Transverse colon (tissue), 4 donors: ENCODE measurements at places on chromosomes 2 and 18. TPM values are rescaled to one million over a fixed set of nuclear protein-coding genes. Genes with fewer than 3 reads are reported as not detected.
A peak's percentile ranks its signal among the peaks of the same experiment; 100 is the strongest.

DNA sequence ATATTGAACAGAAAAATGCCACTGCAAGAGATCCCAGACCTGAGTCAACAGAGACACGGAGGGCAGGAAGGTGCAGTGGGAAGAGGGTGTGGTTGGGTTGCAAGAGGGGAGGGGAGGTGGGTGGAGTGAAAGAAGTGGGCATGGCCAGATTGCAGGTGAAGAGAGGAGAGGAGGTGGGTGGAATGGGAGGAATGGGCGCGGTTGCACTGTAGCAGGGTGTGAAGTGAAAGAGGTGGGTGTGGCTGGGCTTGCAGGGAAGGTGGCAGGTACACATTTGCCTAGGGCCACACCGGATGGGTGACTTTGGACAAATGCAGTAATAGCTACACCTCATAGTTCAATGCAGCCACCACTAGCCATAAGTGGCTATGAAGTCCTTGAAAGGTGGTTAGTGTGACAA is 71.1 kb downstream of the DOCK10 start:
- no peaks in the 10 kb centered on the region for H3K36me3 ChIP-seq
- peak; percentile 93 for DNase-seq
- H3K4me3 ChIP-seq, result no peak overlapping the region
- peaks cover 20% of the 10 kb centered on the region for H3K4me1 ChIP-seq
- H3K27me3 ChIP-seq, result no peaks in the 10 kb centered on the region

DNA sequence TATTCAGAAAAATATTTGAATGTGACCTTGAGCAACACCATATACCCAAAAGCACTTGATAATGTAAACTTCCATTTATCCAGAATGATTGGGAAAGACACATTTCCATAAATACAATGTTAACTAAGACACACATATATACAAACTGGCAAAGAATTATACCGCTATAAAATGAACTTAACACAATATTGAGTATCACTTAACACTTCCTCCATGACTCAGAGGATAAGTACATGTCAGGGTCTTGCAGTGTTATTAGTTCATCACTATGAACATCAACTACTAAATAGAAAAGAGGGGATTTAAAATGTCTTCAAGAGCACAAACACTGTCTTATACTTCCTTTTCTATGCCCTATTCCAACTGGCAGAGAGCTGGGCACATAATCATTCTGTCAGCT is 18.6 kb downstream of the WDSUB1 start:
- no peak for DNase-seq
- no peak overlapping the region for H3K4me3 ChIP-seq
- no peaks in the 10 kb centered on the region for H3K36me3 ChIP-seq
- H3K27ac ChIP-seq, result no peak overlapping the region
- H3K27me3 ChIP-seq, result no peaks in the 10 kb centered on the region

DNA sequence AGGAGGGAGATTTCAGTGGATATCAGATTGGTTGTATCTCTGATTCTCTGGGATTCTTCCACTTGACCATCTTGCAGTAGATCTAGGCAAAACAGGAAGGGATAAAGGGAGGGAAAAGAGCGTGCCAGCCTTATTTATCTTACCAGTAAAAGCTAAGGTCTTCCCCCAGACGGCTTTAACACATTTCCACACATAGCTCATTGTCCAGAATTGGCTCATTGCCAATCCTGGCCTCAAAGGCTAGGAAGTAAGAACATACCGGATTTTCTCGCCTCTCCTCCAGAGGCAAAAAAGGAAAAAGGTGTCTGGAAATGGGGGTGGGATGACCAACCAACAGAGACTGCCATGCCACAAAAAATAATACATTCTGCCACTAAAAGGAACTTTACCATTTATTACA is 411.6 kb upstream of the NRP2 start:
- no peak overlapping the region for H3K4me3 ChIP-seq
- H3K4me1 ChIP-seq, result peaks cover 7% of the 10 kb centered on the region
- no peaks in the 10 kb centered on the region for H3K27me3 ChIP-seq
- no peaks in the 10 kb centered on the region for H3K36me3 ChIP-seq
- DNase-seq, result no peak
- H3K27ac ChIP-seq, result no peak overlapping the region

DNA sequence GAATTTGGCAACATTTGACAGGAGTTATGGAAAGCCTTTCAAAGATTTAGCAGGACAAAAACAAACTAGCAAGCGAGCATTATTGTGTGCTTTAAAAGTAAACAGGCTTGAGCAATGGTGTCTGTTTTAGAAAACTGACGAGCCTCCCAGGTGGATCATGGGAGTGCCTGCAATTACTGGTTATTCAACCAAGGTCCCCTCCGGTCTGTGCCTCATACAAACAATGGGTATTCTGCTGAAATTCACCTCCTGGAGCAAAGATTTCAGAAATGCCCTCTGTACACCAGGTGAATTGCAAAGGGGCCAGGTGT is 22.4 kb downstream of the RTP5 start:
- no peak for DNase-seq
- no peaks in the 10 kb centered on the region for H3K36me3 ChIP-seq
- no peaks in the 10 kb centered on the region for H3K4me1 ChIP-seq
- no peak overlapping the region for H3K27ac ChIP-seq
- H3K27me3 ChIP-seq, result no peaks in the 10 kb centered on the region
- H3K4me3 ChIP-seq, result no peak overlapping the region

DNA sequence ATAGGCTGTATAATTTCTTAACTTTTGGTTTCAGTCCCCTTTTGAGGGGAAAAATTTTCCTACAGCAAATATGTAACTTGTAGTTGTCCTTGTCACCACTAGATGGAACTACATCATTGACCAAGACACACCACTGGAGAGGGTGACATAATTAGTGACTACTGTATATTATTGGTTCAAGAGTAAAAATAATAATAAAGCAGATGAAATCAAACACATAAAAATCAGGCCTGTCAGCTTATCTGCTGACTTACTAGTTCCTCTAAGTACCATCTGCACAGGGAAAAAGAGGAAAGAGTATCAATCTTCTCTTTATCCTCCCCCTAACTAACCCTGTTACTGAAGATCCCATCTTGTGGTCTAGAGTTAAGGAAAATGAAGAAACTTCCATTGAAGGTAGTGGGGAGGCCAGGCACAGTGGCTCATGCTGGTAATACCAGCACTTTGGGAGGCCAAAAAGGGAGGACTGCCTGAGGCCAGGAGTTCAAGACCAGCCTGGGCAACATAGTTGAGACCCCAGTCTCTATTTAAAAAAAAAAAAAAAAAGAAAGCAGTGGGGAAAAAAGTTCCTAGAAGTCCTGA is 29.6 kb upstream of the ENOSF1 start:
- no peak overlapping the region for H3K27ac ChIP-seq
- H3K4me1 ChIP-seq, result no peaks in the 10 kb centered on the region
- H3K36me3 ChIP-seq, result peaks cover 6% of the 10 kb centered on the region
- no peak for DNase-seq
- no peak overlapping the region for H3K4me3 ChIP-seq
- no peaks in the 10 kb centered on the region for H3K27me3 ChIP-seq

DNA sequence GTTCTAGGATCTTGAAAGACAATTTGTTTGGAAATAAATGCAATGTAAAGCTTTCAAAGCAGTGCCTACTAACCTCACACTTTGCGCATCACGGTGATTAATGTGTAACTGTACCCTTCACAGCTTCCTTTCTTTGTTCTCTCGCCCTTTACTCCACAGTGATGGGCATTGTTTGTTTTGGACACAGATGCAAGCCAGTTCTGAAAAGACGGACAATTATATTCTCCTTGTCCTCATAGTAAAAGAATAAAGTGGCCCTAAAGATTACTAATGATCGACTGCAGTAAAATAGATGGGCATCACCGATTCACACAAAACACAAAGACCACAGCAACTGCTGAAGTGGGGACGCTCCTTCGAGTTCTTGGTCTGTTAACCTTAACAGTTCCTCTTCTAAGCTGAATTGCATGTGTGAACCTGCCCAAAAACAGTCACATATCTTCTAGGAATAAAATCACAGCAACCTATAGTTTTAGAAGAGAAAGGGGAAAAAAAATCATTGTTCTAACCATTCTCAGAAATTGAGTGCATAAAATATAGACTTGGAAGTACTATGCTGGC is 7.7 kb downstream of the L3MBTL4 start:
- no peaks in the 10 kb centered on the region for H3K36me3 ChIP-seq
- no peak for DNase-seq
- no peaks in the 10 kb centered on the region for H3K4me1 ChIP-seq

DNA sequence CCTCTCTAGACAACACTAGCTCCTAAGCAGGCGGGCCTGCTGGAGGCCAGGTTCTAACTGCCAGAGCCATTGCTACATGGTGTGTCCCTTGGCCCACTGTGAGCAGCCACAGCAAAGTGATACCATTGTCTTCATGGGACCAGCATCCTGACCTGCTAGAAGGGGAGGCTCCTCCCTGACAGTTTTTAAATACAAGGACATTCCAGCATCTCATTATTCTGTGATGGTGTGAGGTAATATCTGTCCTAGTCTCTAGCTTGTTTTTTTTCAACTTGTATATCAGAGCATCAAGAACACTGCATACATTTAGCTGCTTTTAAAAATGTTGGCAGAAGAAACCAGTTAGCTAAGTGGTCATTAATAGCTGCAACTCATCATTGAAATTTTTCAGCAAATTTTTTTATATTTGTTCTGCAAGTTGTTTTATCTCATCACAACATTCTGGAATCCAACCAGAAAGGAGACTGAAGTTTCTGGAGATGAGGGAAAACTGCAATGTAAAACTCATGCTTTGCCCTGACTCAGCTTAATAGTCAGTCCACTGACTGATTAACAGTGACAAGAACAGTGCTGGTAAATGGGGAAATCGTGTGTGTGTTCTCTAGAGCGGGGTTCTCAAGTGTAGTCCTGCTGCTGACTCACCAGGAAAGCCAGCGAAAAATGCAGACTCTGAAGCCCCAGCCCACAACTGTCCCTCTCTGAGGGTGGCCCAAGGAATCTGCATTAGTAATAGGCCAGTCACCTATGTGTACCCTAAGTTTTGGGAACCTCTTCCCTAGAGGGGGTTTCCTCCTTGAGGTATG is 17.8 kb downstream of the MAPRE3 start:
- H3K27ac ChIP-seq, result no peak overlapping the region
- no peak for DNase-seq
- H3K36me3 ChIP-seq, result no peaks in the 10 kb centered on the region

DNA sequence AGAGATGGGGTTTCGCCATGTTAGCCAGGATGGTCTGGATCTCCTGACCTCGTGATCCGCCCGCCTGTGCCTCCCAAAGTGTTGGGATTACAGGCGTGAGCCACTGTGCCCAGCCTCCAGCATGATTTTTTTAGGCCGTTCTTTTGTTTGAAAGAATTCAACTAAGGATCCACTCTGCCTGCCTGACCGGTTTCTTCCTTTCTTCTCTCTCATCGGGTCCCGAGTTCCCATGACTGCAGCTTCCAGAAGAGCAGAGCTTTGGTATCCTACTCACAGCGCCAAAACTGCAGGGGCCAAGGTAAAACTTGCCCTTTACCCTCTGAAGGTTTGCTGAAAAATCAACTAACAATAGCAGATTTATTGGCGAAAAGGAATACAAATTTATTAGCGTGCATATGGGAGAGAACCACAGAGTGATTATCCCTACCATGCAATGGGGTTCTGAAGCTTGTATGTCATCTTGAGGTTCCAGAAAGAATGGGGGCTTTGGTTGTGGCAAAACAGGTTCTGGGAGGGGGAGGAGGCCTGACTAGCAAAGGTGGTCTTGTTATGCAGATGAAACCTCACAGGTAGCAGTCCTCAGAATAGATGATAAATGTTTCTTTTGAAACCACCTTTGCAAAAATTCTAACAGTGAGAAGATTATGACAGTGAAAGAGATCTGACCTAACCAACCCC is 87.0 kb upstream of the MSH6 start:
- no peak overlapping the region for H3K27ac ChIP-seq
- DNase-seq, result no peak
- H3K27me3 ChIP-seq, result no peaks in the 10 kb centered on the region
- no peaks in the 10 kb centered on the region for H3K4me1 ChIP-seq

DNA sequence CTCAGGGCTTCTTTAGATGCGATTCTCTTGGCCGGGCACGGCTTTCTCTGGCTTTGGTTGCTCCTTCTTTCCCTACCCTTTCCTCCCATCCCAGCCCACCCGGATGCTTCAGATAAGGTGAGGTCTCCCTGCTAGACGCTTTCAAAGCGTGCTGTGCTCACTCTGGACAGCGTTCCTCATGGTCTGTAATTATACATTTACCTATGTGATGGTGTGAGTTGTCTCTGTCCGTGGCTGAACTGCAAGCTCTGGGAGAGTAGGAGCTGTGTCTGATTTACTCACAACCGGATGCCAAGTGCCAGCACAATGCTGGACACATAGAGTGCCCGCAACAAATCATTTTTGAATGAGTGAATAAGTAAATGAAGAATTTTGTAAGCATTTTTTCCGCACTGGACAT is 26.8 kb upstream of the PNPT1 start:
- DNase-seq, result no peak
- no peak overlapping the region for H3K4me3 ChIP-seq
- H3K4me1 ChIP-seq, result peaks cover 1% of the 10 kb centered on the region
- H3K36me3 ChIP-seq, result no peaks in the 10 kb centered on the region

- no peaks in the 10 kb centered on the region for H3K36me3 ChIP-seq
- peak overlapping the region; percentile 97 for H3K27ac ChIP-seq
- no peaks in the 10 kb centered on the region for H3K27me3 ChIP-seq
- DNase-seq, result no peak
- H3K4me1 ChIP-seq, result peaks cover 9% of the 10 kb centered on the region
Observed at GRCh38 chr2:158458617-158458920, 1.8 kb downstream of the PKP4 start.

GRCh38 chr2:162261032-162261945 is 18.0 kb upstream of the FAP start:
- H3K27me3 ChIP-seq, result no peaks in the 10 kb centered on the region
- H3K4me3 ChIP-seq, result no peak overlapping the region
- DNase-seq, result peak; percentile 23

DNA sequence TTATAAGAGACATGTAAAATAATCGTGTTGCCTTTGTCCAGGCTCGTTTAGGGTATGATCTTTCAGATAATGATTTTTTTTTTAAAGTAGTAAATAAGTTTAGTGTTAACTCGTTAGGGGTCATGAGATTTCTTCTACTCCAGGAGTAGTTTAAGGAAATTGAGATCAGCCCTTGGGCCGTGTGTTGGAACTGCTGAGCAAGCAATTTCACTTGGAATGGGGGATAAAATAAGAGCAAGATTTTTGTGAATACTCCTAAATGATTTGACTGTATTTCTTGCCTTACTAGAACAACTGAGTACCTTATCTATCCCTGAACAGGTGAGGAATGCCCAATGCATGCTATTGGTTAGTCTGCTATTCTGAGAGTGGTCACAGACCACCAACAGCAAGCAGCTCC is 102.2 kb upstream of the SERPINE2 start:
- no peak overlapping the region for H3K27ac ChIP-seq
- peaks cover 11% of the 10 kb centered on the region for H3K4me1 ChIP-seq
- H3K4me3 ChIP-seq, result no peak overlapping the region
- no peaks in the 10 kb centered on the region for H3K27me3 ChIP-seq

- H3K36me3 ChIP-seq, result no peaks in the 10 kb centered on the region
- no peaks in the 10 kb centered on the region for H3K27me3 ChIP-seq
- no peak overlapping the region for H3K4me3 ChIP-seq
- H3K27ac ChIP-seq, result peak overlapping the region; percentile 92
Observed at GRCh38 chr2:85421260-85422071, 3.0 kb downstream of the SH2D6 start.

OSR1 gene
- 15.7 TPM for total RNA-seq

SCN7A gene
- 20.7 TPM for total RNA-seq

GCKR gene
- total RNA-seq, result not detected

TMEFF2 gene
- total RNA-seq, result not detected

UGT1A4 gene
- 2.0 TPM for total RNA-seq

KRTCAP3 gene
- total RNA-seq, result 34.6 TPM

SERPINB10 gene
- total RNA-seq, result not detected

FAM168B gene
- total RNA-seq, result 108 TPM
